Jurkat, Clone E6-1 (cell line): ENCODE measurements at places on chromosomes 4 and X.

- DNase-seq, result no peak
Measured at GRCh38 chrX:13778916-13779315, 38.0 kb downstream of the GPM6B start.

DNA sequence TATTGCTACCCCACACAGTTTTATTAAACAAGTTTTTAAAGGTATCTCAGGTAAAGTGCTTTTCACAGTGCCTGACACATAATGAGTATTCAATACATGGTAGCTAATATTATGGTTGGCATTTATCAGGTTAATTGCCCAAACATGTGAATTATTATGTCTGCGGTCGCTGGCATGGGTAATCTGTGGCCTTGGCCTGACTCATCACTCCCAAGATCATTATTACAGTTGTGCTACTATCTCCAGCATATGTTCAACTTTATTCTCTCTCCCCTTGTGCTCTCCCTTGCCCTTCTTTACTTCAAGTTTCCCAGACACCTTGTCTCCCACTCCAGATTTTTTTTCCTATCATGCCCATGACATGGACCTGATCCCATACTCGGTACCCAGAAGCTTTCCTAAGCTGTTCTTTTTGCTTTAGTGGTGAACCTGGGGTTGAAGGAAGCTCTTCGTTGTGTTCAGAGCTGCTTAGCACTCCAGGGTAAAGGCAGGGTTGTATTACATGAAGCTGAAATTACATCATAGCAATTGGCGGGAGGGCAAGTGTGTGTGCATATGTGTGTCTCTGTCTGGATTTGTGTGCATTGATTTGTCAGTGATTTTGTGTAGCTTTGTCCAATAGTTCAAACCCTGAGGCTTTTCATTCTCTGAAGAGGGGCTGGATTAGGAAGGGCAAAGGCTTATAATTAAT is 176.5 kb upstream of the NRK start:
- DNase-seq, result no peak

GRCh38 chrX:103941201-103941975 is 21.0 kb upstream of the TMSB15B start:
- peak; percentile 33 for DNase-seq

DNA sequence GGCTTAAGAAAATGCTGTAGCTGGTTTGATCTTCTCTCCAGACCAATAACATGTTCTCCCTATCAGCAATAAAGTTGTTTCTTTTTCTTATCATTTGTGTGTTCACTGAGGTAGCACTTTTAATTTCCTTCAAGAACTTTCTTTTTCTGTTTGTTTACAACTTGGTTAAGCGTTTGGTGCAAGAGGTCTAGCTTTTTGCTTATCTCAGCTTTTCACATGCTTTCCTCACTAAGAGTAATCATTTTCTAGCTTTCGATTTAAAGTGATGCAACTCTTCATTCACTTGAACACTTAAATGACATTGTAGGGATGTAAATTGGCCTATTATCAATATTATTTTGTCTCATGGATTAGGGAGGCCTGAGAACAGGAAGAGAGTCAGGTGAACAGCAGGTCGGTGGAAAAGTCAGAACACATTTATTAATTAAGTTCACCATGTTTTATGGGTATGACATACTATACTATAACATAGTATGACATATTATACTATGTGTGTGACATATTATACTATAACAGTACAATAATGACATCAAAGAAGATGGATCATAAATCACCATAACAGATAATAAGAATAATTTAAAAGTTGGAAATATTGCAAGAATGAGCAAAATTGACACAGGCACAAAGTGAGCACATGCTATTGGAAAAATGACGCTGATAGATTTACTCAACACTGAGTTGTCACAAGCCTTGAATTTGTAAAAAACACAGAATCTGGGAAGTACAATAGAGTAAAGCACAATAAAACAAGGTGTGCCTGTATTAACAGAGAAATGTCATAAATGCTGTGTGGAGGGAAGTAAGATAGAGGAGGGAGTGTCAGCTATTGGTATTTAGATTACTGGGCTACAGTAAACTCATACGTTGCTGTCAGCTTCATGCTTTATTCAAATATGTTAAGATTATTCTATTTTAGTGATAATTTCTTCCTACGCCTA is 218.6 kb upstream of the SLC7A11 start:
- DNase-seq, result no peak

GRCh38 chr4:24026596-24026995 is 136.7 kb upstream of the PPARGC1A start:
- no peak for DNase-seq

GRCh38 chrX:30027636-30028035 is 187.7 kb upstream of the MAGEB2 start:
- DNase-seq, result no peak

DNA sequence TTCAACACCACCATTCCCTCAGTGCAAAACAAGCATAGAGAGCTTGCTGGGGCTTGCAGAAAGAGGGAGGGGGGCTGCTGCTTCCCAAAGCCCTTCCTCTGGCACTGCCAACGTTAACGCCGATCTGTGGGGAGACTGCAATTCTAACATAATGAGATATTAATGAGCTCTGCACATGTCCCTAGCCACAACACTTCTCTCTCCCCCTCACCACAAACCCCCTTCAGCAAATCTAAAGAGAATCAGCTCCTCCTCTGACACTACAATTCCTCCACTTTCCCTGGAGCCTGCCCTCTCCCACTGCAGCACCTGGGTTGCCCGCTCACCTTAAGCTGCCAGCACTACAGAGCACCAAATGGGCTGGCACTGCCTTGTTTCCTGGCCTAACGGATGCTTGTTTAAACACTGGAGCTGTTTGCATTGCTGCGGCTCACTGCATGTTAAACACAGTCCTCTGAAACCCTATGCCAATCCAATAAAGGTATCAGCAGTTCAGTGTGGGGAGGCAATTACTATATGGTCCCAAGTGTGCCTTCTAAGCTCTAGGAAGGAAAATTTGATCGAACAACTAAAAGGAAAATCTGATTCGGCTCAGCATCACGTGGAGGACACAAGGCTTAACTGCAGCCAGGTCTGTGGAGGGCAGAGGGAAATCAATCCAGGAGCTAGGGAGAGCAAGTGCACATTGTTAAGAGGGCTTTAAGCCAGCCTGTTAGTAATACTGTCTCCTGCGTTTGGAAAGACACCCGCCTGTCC is 232.4 kb downstream of the MAML3 start:
- DNase-seq, result no peak

- no peak for DNase-seq
Measured at GRCh38 chr4:61068745-61069144, 131.4 kb upstream of the ADGRL3 start.

- no peak for DNase-seq
Measured at GRCh38 chrX:37347420-37347819, 1.7 kb upstream of the PRRG1 start.

DNA sequence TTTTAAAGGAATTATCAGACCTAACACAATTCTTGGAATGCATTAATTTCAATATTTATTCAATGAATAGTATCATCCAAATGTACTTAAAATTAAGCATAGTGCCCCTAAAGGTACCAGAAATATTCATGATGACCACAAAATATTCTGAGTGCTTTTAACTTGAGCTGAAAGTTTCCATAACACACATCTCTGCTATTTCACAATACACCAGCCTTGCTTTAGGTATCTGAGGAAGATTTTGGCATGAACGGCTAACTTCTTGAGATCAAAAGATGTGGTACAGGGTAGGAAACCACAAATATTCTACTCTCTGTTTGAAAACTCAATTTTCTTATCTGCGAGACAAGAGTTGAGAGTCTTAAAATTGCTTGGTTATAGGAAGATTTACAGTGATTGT is 538.3 kb upstream of the PCDH7 start:
- peak; percentile 53 for DNase-seq

DNA sequence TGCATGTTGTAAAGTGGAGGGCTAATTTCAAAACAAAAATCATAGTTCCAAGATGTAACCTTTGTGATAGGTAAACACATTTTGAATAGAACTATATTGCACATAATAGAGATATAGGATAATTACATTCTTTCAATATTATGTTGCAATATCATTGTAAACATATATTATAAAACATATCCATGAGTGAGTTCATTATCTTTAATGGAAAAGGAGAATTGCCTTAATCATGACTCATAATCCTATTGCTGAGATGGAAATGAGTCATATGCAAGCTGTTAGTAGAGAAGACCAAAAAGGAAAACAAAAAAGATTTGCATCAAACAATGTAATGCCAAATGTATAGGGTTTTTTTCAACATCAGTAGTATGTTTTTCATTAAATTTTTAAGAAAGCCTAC is 73.7 kb upstream of the WDR44 start:
- DNase-seq, result no peak

GRCh38 chrX:93404121-93404520 is 269.3 kb downstream of the NAP1L3 start:
- no peak for DNase-seq

- no peak for DNase-seq
Measured at GRCh38 chrX:14411326-14411725, 118.0 kb upstream of the GLRA2 start.

DNA sequence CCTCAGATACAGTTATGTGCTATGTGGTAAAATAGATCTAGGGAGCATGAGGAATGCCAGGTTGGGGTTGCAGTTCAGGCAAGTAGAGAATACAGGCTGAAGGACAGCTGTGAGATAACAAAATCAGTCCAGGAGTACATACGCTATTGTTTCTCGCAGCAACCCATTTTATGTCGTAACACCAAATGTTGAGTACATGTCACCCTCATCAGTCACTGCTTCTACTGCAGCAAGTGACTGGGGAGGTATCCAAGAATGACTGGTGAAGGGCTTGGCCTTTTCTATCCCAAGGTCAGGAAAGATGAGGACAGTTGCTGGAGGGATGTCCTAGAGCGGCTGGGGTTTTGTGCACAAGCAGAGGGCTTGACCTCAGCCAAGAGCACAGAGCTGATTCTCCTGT is 172.1 kb downstream of the CBR4 start:
- no peak for DNase-seq

GRCh38 chr4:123995936-123996335 is 599.3 kb downstream of the SPRY1 start:
- no peak for DNase-seq

DNA sequence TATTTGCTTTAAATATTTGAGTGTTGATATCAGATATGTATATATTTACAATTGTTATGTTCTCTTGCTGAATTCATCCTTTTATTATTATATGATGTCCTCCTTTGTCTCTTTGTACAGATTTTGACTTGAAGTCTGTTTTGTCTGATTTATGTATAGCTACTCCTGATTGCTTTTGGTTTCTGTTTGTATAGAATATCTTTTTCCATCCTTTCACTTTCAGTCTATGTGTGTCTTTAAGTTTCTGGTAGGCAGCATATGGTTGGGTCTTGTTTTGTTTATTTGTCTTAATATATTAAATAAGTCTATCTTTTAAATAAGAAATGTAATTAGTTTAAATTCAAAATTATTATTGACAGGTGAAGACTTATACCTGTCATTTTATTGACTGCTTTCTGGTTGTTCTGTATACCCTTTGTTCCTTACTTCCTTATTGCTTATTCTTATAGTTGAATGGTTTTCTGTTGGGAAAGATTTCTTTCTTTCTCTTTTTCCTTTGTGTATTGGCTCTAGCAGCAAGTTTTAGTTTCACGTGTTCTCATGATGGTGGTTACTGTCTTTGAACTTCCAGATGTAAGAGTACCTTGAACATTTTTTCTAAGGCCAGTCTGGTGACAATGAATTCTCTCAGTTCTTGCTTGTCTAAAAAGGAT is 31.1 kb downstream of the RAB28 start:
- no peak for DNase-seq

DNA sequence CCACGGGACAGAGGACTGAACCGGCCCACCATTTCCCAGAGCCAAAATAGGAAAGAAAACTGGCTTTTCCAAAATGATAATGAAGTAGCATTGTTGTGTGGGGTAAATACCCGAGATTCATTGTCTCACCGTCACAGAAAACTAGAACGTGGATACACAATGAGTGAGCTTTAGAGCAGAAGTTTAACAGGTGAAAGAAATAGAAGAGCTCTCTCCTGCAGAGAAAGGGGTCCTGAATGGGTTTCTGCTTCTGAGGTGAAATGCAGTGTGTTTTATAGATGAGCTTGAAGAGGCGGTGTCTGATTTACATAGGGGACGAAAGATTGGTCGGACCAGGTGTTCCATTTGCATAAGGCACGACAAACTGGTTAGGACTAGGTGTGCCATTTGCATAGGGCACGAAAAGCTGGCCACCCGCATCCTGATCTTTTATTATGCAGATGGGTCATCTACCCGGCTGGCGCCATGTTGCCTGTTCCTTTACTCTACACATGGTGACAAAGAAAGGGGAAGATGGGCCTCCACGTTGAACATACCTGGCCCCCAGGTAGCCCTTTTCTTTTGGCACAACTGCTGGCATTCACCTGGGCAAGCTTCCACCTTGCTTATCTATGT is 118.1 kb downstream of the ATXN3L start:
- no peak for DNase-seq

- DNase-seq, result no peak
Measured at GRCh38 chr4:150023489-150023888, 54.8 kb upstream of the DCLK2 start.

GRCh38 chrX:122219226-122219625 is 964.9 kb upstream of the GRIA3 start:
- DNase-seq, result no peak

- no peak for DNase-seq
Measured at GRCh38 chr4:86924811-86925210, 10.0 kb upstream of the AFF1 start.

DNA sequence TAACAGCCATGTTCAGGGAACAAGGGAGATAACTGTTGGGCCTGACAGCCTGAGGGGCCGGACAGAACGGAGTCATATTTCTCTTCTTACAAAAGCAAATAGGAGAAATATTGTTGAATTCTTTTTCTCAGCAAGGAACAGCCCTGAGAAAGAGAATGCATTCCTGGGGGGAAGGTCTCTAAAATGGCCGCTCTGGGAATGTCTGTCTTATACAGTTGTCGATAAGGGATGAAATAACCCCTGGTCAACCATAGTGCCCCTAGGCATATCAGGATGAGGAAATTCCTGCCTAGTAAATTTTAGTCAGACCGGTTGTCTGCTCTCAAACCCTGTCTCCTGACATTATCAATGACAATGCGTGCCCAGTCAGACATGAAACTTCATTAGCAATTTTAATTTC is 1925.5 kb downstream of the PCDH7 start:
- DNase-seq, result no peak

GRCh38 chrX:18672008-18672407 is at the start of gene RS1:
Gene RS1 (minus strand): TSS chrX:18672108. CDS start chrX:18672068, 40 bp downstream.
- DNase-seq, result no peak

DNA sequence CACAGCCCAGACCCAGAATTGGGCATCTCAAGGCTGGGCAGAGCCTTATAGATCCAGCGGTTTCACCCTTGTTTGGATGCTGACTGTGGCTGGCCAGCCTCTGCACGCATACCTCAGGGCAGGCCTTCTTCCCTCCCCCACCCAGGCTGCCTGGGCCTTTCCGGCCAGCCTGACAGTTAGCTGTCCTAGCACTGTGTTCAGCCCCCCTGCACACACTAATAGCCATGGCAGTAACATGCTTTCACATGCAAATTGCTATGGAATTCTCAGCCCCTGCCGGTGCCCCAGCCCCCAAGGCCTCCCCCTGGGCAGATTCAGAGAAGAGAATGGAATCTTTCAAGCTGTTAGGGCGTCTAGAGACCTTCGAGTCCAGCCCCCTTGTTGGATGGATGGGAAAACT is 17.7 kb downstream of the EFNB1 start:
- no peak for DNase-seq
